ENCODE measurements at places on chromosomes 7 and 10.

DNA sequence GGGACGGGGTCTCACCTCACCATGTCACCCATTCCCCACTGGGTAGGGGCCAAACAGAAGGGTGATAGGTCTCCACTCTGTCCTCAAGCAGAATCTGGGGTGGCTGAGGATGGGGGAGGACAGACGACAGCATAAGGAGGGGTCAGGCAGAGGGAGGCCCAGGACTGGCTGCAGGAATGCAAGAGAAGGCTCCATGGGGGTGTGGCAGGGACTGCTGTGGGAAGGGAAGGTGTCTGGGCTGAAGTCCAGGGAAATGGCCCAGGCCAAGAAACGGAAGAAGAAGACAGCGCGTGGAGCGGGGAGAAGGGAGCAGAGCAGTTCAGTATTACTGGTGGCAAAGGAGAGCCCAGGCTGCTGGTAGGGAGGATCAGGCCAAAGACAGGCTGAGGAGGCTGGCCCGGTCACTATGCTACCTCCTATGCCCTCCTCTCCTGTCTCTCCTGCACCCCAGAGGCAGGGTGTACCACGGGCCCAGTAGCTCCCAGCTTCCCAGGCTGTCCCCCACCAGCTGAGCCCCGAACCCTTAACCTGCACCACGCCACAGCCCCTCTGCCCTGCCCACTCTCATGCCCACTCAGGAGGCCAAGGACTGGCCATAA, 60.9 kb downstream of the GRB10 start:
- DNase-seq: no peak

DNA sequence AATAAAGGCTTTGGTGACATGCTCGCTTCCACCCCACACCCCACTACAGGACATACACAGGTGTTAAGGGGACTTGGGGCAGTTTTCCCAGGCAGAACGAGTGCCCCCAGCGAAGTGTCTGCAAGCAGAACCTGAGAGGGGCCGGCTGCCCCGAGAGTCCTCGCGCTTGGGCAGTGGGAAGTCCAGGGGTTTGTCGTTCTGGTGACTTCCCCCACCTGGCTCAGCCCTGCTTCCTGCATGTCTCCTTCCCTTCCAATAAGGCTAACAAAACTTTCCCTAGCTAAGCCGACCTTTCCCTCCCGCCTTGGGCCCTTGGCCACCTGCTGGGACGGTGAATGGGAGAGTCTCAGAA, 916 bp downstream of the VWA2 start:
- DNase-seq: no peak

DNA sequence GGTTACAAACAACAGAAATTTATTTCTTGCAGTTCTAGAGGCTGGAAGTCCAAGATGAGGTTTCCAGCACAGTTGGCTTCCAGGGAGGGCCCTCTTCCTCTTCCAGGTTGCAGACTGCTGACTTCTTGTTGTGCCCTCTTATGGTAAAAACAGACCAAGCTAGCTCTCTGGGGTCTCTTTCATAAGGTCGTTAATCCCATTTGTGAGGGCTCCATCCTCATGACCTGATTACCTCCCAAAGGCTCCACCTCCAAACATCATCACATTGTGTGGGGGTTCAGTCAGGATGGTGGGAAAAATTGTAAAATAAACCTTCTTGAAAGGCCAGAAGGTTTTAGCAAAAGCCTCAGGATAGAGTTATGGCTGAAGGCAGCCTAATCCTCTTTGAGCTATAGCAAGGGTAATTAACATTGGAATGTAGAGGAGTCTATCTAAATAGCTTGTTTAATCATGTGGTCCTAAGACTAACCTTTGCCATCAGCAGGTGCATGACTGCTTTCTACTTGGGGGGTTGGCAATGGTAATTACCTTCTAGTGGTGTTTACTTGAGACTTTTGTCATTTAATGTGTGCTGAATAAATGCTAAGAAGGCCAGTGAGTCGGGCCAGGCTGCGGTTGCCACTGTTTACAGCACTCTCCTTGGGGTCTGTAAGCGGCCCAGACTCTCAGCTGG, 80.8 kb downstream of the PPP1R17 start:
- DNase-seq: no peak

GRCh38 chr7:99748846-99749579, 14.0 kb upstream of the CYP3A7 start:
- DNase-seq: no peak

DNA sequence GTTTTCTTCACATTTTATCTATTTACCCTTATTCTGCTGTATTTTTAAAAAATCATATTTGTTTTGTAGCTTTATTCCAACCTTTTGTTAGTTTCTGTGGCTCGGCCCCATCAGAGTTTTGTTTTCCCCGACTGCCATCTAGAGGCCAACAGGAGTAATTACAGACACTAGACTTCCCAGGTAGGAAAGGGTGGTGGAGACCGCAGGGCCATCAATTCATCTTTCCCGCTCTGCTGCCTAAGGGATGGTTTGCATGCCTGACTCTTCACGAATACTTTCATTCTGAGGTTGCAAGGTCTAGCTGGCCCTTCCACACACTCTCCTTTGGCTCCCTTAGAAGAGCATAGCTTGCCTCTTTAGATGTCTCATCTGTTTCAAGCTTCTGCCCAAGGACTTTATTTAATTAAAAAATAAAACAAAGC, 38.3 kb downstream of the LYZL2 start:
- peak; percentile 4 for DNase-seq

- DNase-seq: no peak
Measured at GRCh38 chr10:124601016-124601415, 139.4 kb downstream of the LHPP start.

- DNase-seq: no peak
Measured at GRCh38 chr10:14815681-14816080, 22.2 kb downstream of the CDNF start.

DNA sequence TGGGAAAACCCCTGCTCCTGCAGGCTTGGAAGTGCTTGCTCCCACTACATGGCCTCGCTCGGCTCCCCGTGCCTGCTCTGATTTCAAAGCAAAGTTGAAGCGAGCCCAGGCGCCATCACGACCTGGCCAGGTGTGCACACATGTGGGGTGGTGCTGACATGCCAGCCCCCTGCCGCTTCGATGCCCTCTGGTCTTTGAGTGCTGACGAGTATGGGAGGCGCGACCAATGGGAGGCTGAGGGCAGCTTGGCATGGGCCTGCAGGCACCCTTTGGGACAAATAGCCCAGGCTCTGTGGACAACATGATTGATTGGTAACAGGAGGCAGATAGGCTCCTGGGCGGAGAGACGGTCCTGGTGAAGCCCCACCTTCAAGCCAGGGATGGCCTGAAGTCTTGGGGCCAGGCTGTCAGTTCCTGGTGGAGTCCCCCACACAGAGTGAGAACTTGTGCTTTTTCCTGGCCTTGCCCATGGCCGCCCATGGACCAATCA, 252.4 kb upstream of the SEMA3A start:
- DNase-seq: no peak

GRCh38 chr7:156017916-156018700, 205.8 kb upstream of the SHH start:
- DNase-seq: no peak

- DNase-seq: no peak
Measured at GRCh38 chr10:130515670-130516069, 379.5 kb downstream of the GLRX3 start.

GRCh38 chr7:65731562-65732035, 141.3 kb upstream of the VKORC1L1 start:
- DNase-seq: no peak

GRCh38 chr7:17617380-17617779, 318.9 kb downstream of the AHR start:
- no peak for DNase-seq

DNA sequence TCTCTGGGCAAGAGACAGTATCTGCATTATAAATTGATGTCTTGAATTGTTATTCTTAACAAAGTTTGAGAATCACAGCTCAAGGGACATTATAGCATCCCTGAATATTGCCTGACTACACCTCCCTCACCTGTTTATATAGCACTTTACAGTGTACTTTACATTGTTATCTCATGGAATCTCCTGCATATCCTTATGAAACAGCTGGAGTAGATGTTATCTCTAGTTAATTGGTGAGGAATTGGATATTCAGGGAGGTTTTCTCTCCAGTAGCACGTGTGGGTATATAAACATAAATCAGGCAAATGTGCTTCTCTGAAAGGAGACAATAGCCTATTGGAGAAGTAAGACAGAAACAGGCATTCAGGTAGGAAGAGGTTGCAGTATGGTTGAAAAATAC, 117.2 kb downstream of the SRI start:
- no peak for DNase-seq

- DNase-seq: no peak
Measured at GRCh38 chr7:39294022-39294421, 272.2 kb upstream of the YAE1 start.

DNA sequence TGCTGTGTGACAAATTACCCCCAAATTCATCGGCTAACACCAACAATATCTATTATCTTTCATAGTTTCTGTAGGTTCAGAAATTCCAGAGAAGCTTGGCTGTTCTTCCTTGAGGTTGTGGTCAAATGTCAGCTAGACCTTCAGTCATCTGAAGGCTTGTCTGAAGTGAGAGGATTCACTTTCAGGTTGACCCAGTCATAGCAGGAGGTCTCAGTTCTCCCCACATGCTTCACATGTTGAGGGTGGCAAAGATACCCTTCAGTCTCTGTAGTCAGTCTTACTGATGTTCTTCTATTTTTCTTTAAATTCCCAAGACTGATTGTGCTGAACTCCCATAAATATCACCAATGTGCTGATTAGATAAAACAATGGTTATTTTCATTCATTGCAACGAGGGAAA, 1692.0 kb downstream of the REEP3 start:
- DNase-seq: no peak

- DNase-seq: no peak
Measured at GRCh38 chr7:46386428-46387399, 465.6 kb upstream of the IGFBP3 start.

GRCh38 chr7:55053651-55054571, 35.1 kb downstream of the EGFR start:
- DNase-seq: no peak

- DNase-seq: no peak
Measured at GRCh38 chr10:31004611-31005193, 27.0 kb downstream of the ZNF438 start.

DNA sequence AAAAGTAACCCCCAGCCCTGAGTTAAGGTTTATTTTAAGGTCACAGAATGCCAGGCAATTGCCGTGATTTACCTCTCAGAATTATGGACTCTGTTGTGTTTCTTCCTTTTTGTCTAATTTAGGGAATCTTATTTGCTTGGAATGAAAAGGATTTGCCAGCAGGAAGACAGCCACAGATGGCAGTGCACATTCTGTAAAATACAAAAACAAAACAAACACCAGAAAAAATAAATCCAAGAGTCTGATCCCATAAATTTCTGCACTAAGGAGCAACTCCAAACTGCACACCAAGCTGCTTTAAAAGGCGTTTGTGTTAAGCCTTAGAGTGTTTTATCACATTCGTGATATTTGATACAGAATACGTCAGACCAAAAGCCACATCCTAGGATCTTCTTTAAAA, 199.0 kb upstream of the C7orf33 start:
- DNase-seq: no peak

DNA sequence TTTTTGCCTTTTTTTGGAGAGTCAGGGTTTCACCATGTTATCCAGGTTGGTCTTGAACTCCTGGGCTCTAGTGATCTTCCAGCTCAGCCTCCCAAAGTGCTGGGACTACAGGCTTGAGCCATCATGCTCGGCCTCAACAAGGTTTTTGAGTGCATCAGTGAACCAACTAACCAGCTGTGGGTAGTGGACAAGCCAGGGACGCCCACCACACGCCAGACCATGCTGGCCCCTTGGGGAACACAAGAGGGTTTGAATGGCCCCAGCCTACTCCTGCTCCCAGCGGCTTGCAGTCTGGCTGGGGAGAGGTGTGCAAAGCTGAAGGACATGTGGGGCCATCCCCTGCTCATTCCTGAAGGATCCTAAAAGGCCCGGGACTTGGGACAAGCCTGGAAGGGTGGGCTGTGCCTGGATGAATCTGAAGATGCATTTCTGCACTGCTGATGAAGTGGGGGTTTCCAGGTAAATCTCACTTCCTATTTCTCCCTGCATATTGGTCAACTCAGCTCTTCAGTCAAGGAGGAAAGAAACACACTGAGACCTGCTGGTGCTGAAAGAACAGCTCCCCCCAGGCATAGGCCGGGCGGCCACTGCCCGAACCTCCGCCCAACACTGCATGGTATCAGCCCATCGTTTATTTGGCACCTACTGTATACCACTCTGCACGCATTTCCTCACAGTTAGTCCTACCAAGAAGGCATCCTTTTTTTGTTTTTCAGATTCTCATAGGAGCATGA, 6.9 kb downstream of the MMD2 start:
- no peak for DNase-seq

DNA sequence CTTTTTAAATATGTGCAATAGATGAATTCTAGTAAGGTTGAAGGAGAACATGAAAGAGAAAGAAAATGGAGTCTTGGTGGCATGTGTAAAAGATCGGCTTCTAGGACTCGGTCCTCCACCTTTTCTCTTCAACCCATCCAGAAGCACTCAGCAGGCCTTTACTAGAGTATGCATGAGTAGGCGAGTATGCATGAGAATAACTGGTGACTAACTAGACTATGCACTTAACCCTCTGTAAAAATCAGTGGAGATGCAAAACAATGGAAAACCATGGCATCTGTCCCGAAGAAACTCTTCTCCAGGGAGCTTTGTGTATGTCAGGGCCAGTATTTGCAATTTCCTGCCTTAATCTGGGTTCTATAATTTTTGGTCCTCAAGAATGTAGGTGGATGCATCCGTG, 40.0 kb upstream of the GRB10 start:
- DNase-seq: no peak

GRCh38 chr10:125720002-125720382, 483 bp downstream of the EDRF1 start:
- DNase-seq: no peak

DNA sequence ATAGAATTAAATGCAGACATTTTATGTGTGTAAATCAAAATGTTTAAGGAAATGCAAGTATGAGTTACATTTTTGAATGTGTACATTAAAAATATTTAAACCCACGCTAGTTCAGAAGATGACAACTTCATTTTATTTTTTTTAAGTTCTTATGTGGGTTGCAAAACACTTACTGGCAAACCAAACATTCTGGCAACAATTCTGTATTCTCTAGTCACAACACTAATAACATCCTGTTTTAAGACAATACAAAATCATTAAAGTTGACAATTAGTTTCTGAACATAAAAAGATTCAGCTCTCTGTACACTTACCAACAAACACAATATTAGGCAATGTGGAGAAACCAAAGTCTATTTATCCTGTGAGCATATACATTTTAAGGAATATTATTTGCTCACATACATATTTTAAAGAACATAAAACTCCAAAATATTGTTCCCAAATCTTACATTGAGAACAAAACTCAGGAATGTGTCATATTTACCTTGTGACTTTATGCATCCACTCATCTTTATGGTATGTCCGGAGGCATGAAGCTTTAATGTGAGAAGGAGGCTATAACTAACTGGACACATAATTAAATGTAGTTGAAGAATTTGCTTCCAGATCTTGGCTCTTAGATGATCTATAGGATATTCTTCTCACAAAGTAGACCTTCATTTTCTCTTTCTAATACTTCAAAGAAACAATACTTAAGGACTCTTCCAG, 134.7 kb downstream of the DGKB start:
- no peak for DNase-seq
